ENCODE measurements at places on chromosomes 4 and X.

DNA sequence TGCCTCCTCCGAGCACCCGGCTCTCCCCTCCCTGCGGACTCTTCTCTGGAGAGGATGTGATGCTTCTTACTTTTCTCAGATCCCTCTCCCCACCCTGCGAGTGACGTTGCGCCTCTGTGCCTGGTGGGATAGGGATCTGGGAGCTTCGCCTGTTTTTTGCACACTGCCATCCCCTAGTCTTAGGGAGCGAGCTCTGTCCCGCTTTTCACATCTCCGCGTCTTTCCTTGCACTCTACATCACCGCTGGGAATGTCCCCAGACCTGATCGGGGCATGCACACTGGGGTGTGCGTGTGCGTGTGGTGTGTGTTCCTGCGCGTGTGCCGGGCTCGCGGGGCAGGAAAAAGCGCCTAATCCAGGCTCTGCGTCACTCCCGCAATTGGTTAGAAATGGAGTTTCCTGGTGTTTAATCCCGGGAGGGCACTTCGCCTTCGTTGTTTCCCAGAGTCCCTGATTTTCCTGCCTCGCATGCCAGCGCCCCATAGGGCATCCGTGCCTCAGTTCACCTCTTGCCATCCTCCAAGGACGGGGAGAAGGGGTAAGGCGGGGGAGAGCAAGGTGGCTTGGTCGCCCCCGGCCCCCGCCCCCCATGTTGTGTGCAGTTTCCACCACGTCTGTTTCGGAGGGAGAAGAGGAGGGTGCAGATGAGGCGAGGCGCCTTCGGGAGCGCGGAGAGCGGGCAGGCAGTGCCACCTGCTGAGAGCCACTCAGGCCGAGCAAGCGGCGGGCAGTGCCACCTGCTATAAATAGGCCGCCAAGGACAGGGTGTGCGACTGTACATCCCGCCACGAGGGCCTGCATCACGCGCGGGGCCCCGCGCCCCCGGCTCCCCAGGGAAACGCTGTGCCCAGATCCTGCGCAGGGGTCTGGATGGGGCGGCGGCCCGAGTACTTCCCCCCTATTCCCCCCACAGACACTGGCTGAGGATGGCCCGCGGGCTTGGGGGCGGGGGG is 759 bp upstream of the TBC1D1 start:
- DNase-seq, result no peak

DNA sequence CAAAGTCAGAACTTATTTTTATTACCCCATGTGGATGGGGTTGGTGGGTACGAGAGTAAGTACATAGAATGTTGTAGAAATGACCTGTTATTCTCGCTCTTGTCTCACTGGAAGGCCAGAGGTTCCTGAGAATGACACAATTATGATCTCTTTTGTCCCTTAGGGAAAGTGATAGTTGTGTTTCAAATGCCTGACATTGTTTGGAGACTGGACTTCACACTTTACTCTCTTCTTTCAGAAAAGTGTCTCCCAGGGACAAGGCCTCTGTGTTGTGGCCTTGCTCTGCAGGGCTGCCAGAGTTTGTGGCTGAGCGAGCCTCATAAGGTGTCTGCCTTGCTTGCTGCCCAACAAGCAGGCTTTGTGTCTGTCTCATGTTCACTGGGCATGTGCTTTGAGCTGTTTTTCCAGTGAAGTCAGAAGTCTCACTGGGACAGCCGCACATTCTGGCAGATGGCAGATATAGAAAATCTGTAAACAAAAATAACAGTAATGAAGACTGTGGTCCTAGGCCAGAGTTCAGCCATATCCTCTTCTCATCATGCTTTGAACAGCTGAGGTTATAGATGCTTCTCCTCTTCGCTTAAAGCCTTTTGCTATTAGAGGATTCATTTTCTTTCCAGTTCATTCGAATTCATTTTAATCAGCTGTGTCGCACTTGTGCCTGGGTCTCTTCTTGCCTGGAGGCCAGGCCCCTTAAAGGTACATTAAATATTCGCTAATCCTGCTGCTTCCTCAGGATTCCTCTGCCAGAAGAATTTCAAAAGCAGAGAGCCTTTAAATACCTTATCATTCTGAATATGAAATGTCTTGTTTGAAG is 14.4 kb downstream of the PPEF1 start:
- DNase-seq, result no peak

- DNase-seq, result no peak
Measured at GRCh38 chr4:166165829-166166420, 292.9 kb downstream of the TLL1 start.

- no peak for DNase-seq
Measured at GRCh38 chr4:48015678-48016077, 803 bp downstream of the CNGA1 start.

DNA sequence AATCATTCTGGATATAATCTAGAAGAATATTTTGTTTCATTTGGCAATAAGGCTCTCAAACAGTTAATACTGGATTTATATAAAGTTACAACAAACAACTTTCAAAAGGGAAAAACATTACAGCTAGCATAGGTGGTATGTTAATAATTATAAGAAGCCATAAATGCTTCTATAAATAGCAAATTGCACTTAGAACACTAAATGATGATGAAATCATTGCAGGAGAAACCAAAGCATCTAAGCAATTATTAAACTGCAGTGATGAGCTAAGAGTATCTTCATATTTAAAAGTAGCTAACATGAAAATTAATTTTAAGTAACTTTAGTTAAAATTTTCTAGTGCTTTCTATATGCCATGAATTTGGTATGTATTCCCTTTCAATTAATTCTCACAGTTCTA is 189.5 kb downstream of the CENPC start:
- DNase-seq, result no peak

DNA sequence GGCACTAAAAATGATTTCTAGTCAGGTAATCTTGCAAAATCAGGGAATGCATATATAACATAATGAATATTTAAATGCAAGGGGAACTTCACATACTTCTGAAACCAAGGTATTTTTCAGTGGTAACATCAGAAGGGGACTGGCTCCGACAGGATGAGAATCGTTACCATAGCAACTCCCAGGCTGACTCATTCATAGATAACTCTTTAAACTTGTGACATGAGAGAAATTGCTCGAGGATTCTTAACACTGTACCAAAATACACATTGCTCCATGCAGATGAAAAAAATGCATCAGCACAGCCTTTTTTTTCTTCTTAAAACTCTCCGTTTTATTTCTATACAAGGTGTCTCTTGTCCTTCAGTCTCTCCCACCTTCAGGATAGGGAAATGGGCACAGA is 114.3 kb downstream of the GABRB1 start:
- DNase-seq, result no peak

GRCh38 chrX:154698630-154699248 is 45.4 kb upstream of the CTAG2 start:
- no peak for DNase-seq

DNA sequence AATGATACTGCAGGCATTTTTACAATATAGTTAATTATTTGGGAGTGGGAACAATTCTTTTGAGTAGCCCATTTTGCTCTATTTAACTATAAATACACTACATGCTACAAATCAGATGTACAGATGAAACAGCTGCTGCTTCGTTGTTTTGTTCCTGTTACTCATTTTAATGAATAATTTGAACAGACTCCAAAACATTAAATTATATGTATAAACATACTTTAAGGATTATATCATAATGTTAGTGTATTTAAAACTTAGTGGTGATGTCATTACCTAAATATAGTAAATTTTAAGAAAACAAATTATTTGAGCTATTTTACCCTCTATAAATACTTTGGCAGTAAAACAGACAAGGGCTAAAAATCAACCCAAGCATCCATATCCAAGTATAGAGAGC is 60.7 kb downstream of the GAB1 start:
- DNase-seq, result no peak

All from activated T-helper 1 cell treated with anti-CD3 and anti-CD28 coated beads, Interleukin-2, amount 50 U/mL, for 16 hours (primary cell).